ENCODE measurements at places on chromosomes 12 and 14.

GRCh38 chr12:84585776-84586395, 326.7 kb downstream of the SLC6A15 start:
- DNase-seq: no peak

GRCh38 chr12:76764856-76765255, 941 bp downstream of the ZDHHC17 start:
- no peak for DNase-seq

- no peak for DNase-seq
These were observed 889 bp upstream of the IFT43 start for GRCh38 chr14:75984674-75985073.

DNA sequence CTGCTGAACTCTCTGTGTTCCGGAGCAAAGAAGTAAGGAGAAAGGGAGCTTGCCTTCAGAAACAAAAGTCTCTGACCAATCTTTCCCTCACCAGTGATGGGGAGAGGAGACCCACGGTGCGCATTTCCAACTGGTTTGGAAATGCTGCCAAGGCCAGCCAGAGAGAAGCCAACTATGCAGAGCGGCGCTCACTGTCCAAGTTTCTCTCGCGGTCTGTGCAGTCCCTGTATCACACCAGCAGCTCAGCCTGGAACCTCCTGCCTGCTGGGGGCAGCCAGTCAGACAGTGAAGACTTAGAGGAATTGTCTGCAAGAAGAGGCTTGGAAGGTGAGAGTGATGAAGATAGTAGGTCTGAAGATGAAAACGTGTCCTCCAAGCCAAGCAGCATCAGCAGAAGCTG, 206.2 kb downstream of the NAV3 start:
- DNase-seq: no peak

DNA sequence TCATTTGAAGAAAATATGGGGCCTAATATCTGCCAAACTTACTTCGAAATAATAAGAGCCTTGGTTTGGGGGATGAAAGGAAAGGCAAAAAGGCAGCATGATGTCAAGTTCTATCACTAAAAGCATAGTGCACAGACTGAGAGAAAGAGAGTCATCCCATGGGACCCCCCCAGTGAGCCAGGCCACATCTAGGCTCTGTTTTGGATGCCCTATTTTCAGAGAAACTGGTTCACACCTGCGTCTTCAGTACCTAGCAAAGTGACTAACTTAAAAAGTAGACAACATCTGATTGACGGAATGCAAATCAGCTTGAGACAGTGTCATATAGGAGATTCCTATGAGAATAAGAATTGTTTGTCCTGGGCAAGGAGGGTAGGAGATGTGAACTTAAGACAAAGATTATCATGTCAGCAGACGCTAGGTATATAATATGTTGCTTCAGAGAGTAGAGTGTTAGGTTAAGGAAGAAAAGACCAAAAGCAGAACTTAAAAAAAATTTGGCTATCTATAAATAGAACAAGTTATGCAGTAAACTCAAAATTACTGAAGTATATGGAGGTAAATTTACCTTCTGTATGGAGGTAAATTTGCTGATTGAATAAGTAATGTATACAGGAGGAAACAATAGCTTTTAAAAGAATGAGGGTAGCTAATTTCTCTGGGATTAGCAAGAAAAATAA, 148.2 kb downstream of the SLC41A2 start:
- DNase-seq: no peak

DNA sequence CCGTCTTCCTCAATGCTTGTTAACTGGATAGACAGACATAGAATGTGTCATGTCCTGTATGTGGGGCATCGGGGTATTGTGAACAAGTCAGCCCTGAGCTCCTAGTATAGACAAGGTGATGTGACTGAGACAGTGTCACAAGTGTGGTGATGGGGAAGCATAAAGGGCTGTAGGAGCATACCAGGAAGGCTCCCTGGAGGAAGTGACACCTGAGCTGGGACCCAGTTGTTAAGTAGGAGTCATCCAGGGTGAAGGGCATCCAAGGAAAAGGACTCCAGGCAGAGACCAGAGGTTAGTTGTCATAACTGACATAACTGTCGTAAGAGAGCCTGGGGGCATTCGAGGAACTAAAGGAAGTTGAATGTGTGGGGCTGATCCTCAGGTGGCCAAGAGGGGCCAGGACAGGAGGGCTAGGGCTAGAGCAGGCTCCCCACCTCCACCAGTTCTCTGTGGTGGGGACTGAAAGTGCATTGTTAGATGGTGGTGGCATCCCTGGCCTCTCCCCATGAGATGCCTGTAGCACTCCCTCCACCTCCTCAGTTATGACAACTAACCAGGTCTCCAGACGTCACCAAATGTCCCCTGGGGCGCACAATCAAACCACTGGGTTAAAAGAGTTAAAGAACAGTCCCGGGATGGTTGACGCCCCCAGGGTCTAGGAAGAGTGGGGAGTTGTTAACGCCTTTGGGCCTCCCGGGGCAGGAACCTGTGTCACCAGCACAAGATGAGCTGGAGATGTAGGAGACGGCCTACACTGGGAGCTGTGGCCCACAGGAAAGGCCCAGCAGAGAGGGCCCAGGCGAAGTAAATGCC, 2.4 kb downstream of the FICD start:
- no peak for DNase-seq

DNA sequence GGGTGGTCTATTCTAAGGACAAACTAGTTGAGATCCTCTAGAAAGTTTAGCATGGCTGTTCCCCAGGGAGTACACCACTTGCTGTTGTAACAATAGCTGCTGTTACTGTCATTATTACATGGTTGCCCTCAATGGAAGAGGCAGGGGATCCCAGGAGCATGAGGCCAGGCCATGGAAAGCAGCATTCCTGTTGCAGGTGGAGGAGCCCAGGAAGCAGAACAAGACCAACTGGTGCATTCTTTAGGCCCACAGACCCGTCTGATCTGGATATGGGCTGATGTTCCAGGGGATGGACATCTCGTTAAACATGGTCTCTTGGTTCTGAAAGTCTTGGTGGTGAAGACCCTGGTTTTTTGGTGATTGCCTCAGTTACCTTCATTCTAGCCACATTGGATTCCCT, 109.2 kb upstream of the WSCD2 start:
- no peak for DNase-seq

DNA sequence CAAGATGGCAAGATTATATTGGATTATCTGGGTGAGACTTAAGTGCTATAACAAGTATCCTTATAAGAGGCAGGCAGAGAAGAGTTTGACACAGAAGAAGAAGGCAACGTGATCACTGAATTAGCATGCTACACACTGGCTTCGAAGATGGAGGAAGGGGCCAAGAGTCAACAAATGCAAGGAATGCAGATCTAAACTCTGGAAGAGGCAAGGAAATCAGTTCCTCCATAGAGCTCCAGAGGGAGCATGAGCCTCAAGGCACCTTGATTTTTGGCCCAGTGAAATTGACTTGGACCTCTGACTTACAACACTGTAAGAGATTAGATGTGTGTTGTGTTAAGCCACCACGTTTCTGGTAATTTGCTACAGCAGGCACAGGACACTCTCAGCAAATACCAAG, 536.4 kb upstream of the SEL1L start:
- no peak for DNase-seq

DNA sequence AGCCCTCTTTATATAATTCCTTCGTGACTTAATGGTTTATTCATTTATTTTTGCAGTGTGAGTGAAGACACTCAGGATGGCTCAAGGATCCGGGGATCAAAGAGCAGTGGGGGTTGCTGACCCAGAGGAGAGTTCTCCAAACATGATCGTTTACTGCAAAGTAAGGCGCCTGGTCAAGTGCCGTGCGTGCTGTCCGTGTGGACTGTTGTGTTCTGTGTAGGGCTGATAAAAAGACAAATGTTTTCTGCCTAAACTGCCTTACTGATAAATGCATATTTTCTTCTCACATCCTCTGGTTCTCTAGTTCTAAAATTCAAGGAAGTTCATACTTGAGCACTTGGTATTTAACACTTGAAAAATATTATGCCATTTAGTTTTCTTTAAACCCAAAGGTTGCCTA, 32.5 kb downstream of the RGS6 start:
- no peak for DNase-seq

- no peak for DNase-seq
These were observed 196.0 kb downstream of the RAD51B start for GRCh38 chr14:68015356-68016254.

- no peak for DNase-seq
These were observed 168.6 kb downstream of the PRKCH start for GRCh38 chr14:61489932-61490331.

GRCh38 chr12:49043856-49044258, 16.7 kb downstream of the KMT2D start:
- DNase-seq: peak; percentile 72

DNA sequence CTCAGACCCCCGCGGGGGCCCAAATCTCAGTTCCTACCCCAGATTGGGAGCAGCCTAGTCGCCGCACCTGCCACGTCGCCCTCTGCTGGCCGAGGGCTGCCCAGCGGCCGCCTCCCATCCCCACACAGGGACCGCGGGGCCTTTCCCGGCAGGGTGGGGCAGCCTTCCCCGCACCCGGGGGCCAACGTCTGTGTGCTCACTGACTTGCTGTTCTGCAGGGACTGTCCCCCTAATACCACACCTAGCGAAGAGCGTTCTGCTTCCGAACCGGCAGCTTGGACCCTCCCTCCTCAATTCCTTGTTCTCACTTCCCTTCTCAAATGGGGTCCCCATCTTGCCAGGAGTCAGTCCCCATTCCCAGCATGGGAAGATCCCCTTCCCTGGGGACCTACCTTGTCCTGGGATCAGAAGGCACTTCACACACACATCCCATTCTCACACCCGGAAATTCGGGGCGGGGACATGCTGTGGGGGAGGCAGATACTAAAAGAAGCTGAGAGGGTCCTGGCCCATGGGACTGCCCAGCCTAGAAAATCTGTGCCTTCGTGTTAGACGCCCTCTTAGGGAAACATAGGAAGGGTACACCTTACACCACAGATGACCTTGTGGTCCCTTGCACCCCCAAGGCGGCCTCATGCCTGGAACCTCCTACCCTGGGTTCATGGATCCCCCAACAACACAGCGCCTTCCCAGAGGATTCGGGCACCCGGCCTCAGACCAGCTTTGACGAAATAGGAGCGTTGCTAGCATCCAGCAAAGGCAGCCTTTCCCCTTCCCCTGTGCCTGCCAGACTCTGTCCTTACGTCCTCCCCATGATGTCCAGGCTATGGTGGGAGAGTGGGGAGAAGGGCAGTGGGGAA, 16.4 kb downstream of the ACVRL1 start:
- no peak for DNase-seq

GRCh38 chr14:20722016-20722415, 23.7 kb upstream of the EDDM3A start:
- no peak for DNase-seq

DNA sequence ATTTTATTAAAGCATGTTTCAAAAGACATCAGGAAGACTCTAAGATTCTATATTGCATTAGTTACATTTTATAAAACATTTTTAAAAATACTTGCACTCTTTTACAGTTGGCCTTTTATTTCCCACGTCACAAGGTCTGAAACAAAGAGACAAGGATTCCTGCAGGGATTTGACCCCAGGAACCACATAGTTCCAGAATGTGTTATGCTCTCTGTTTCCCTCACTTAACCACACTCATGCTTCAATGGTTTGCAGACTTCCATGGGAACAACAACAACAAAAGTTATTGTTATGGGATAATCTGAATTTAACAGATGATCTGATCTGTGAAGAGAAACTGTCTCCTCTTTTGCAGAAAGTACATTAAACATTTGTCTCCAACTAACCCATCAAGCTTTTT, 104.3 kb upstream of the PPFIA2 start:
- DNase-seq: no peak

- DNase-seq: no peak
These were observed 40.9 kb downstream of the NT5DC3 start for GRCh38 chr12:103799857-103800771.

DNA sequence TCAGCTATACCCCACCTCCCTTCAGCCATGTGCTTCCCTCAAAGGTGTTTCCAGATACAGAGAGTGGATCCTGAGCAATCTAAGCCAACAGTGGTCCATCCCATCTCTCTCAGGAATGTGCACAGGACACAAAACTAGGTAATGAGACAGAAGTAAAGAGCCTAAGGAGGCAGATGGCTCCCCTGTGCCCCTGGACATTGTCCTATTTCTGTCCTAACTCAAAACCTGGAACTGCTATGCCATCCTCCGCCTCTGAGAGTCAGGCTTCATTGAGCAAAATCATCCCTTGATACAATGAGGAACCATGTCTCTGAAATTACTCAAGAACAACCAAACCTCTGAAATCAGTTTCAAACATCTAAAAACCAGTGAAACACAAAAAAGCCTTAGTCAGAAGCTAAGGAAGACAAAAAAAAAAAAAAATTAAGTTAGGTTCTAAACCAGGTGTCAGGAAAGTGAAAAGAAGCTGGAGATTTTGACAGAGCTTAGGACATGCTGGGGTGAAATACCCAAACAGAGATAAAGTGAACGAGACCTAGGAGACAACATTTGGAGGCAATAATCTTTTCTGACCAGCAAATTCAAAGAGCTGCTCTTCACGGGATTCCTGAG, 200.3 kb upstream of the PLEKHG7 start:
- no peak for DNase-seq

Measured in activated CD8-positive, alpha-beta memory T cell treated with anti-CD3 and anti-CD28 coated beads for 1 hour (primary cell).